ENCODE measurements at places on chromosomes 2 and 18. TPM values are rescaled to one million over a fixed set of nuclear protein-coding genes. Genes with fewer than 3 reads are reported as not detected.

- no peak for DNase-seq
These were observed 13.6 kb downstream of the HOXD3 start for GRCh38 chr2:176170602-176171305.

- DNase-seq = no peak
These were observed 22.7 kb downstream of the CYB5A start for GRCh38 chr18:74268933-74269620.

GRCh38 chr2:173964565-173965371 lies 405 bp downstream of the SP3 start:
- DNase-seq = peak; percentile 70

- no peak for DNase-seq
These were observed 349.2 kb downstream of the INSIG2 start for GRCh38 chr2:118437501-118437900.

DNA sequence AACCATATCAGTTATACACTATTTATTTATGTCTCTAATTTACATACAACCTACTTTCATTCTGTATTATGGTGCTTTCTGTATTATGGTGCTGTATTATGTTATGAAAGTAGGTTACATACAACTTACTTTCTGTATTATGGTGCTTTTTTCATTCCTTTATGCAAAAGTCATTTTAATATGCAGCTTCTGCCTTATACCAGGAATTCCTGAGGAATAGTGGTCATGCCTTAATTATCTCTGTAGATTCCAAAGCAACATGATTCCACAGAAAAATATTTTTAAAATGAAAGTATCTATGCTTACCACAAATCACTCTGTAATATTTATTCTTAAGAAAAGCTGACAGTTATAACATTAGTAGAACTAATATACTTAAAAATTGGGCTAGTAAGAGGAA lies 922.0 kb upstream of the NRXN1 start:
- no peak for DNase-seq

DNA sequence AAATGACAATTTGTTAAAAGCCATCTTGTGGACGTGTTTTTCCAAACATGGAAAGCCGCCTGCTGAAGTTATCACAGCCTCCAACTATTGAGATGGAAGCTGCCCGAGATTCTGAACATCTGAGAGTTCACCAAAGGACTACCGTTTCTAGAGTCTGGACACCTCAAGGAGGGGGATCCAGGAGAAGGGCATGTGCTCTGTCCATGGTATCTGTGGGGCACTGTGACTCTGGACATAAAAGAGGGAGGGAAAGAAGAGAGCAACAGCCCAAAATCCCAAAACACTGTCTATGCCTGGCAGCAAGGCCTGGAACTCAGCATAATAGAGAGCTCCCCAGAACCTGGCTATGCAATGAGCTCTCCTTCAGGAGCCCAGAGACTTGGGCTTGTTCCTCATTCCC lies 319.9 kb downstream of the EN1 start:
- DNase-seq = no peak

GRCh38 chr2:7043690-7044089 lies 126.5 kb downstream of the RNF144A start:
- DNase-seq = no peak

DNA sequence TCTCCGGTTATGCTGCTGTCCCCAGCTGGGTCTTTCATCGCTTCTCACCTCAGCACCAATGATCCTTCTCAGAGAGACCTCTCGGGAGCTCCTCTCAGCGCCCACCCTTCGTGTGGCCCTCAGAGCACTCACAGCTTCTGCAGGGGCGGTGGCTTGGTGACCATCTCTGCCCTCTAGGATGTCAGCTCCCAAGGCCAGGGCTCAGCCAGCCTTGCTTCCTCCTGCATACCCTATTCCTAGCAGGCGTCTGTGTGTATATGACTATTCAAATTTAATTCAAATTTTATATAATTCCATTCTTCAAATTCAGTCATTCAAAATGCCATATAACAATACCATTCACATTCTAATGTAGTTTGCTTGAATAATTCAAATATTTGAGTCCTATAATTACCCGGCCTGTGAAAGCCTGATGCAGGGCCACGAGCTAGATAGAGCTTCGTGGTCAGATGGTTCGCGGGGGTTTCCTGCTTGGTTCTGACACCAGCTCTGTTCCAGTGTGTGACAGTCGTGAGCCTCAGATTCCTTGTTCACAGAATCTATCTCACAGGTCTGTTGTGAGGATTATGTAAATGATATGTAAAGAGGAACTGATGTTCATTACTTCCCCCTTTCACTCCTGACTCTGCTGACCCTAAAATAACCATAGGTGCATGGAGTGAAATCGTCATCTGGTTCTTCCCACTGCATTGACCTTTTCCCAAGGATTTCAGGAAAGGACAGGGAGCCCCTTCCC lies 94.0 kb upstream of the CNGA3 start:
- no peak for DNase-seq

- DNase-seq = no peak
These were observed 49.8 kb downstream of the ADI1 start for GRCh38 chr2:3469486-3469885.

GRCh38 chr2:222358876-222359275 lies 60.1 kb upstream of the PAX3 start:
- no peak for DNase-seq

GRCh38 chr18:77162580-77162979 lies 30.0 kb upstream of the MBP start:
- no peak for DNase-seq

Gene SERPINB8
- 20.9 TPM for total RNA-seq

Gene COBLL1
- total RNA-seq = 222 TPM

Gene BMP10
- total RNA-seq = not detected
